ENCODE measurements at places on chromosomes 2 and 18. TPM values are rescaled to one million over a fixed set of nuclear protein-coding genes. Genes with fewer than 3 reads are reported as not detected.

The C18orf32 gene
- total RNA-seq = 57.8 TPM

DNA sequence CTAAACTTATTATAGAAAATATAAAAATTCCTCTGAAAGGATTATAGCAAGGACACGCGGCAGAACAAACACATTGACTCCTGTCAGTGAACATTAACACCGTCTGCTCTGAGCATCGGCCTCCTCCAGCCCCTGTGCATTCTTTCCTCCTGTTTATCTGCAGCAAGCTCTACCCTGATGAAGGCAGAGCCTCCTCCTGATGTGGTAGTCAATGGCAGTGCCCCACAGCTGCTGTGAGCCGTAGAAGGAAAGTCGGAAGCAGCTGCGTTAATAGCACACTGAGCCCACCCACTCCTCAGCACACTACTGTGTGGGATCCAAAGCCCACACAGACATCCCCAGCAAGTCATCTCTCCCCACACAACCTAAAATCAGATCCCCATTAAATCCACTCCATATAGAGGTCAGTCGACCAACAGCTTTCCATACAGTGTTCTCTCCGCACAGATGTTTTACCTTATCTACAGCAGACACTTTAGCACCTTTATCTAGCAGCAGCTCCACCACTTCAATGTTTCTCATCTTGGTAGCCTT lies 41.0 kb downstream of the KIDINS220 start:
- DNase-seq = no peak

The FAM110C gene
- 0.41 TPM for total RNA-seq

The PRKAG3 gene
- not detected for total RNA-seq

GRCh38 chr2:71679491-71679890 lies 226.1 kb downstream of the DYSF start:
- peak; percentile 45 for DNase-seq

- no peak for DNase-seq
These were observed 139.6 kb upstream of the RAB12 start for GRCh38 chr18:8469544-8470130.

DNA sequence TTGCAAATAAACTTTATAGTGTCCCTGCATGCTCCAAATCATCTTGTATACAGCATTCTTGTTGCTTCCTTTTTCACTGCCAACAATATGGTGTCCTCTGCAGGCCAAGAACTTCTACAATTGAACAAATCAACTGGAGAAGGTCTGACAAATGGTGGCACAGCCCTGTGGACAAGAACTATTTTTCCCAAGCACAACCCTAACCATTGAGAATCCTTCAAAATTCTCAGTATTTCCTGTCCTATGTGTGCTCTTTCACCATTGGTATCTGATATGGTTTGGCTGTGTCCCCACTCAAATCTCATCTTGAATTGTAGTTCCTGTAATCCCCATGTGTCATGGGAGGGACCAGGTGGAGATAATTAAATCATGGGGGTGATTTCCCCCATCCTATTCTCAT lies 865.1 kb upstream of the ACVR2A start:
- DNase-seq = no peak
